ENCODE measurements at places on chromosomes 4 and X. TPM values are rescaled to one million over a fixed set of nuclear protein-coding genes. Genes with fewer than 3 reads are reported as not detected.

- peaks cover 3% of the 10 kb centered on the region for H3K4me1 ChIP-seq
- H3K36me3 ChIP-seq, result no peaks in the 10 kb centered on the region
- no peak overlapping the region for H3K27ac ChIP-seq
- no peaks in the 10 kb centered on the region for H3K27me3 ChIP-seq
Observed at GRCh38 chr4:185039508-185040273, 21.4 kb downstream of the HELT start.

- no peak overlapping the region for H3K27ac ChIP-seq
- H3K4me3 ChIP-seq, result no peak overlapping the region
- peak; percentile 75 for DNase-seq
- H3K27me3 ChIP-seq, result no peaks in the 10 kb centered on the region
- H3K36me3 ChIP-seq, result no peaks in the 10 kb centered on the region
Observed at GRCh38 chrX:1248331-1249061, 20.1 kb upstream of the CSF2RA start.

Gene STAP1
- not detected for total RNA-seq

GRCh38 chr4:6701371-6701770 lies 7.7 kb downstream of the S100P start:
- H3K4me1 ChIP-seq, result no peaks in the 10 kb centered on the region
- H3K27ac ChIP-seq, result no peak overlapping the region
- no peaks in the 10 kb centered on the region for H3K27me3 ChIP-seq
- H3K4me3 ChIP-seq, result no peak overlapping the region
- peaks cover 3% of the 10 kb centered on the region for H3K36me3 ChIP-seq

- no peaks in the 10 kb centered on the region for H3K4me1 ChIP-seq
- H3K36me3 ChIP-seq, result no peaks in the 10 kb centered on the region
- H3K27me3 ChIP-seq, result no peaks in the 10 kb centered on the region
Observed at GRCh38 chr4:156154978-156155377, 201.3 kb upstream of the CTSO start.

Gene GPRASP1
- 3.5 TPM for total RNA-seq

DNA sequence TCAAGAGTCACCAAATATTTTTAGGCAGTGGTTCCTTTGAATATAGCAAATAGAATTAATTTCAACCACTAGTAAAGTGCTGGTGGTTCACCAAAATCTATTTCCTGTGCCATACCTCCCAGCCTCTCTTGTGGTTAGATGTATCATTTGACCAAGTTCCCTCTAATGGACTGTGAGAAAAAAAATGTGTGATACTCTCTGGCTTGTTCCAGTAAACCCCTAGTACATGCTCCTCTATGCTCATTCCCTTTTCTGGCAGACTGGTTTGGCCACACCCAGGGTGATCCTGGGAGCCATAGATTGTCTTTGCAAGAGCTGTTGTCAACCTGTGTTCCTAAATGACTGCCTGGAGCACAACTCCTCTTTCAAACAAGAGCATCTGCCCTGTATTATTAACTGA lies 109.5 kb downstream of the FRAS1 start:
- no peak for DNase-seq
- H3K4me3 ChIP-seq, result no peak overlapping the region
- no peaks in the 10 kb centered on the region for H3K4me1 ChIP-seq

DNA sequence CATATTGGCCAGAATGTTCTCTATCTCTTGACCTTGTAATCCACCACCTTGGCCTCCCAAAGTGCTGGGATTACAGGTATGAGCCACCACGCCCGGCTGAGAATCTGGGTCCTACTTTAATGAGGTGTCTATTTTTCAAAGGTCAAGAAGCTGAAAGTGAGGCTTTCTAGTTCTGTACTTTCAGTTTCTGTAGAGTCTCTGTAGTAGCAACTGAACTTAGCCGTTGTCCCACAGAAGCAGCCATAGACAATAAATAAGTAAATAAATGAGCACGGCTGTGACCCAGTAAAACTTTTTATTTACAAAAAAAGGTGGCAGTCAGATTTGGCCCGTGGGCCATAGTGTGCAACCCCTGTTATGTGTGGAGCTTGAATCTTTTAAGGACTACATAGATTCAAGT lies 92.0 kb downstream of the FNIP2 start:
- DNase-seq, result no peak
- H3K27me3 ChIP-seq, result no peaks in the 10 kb centered on the region

DNA sequence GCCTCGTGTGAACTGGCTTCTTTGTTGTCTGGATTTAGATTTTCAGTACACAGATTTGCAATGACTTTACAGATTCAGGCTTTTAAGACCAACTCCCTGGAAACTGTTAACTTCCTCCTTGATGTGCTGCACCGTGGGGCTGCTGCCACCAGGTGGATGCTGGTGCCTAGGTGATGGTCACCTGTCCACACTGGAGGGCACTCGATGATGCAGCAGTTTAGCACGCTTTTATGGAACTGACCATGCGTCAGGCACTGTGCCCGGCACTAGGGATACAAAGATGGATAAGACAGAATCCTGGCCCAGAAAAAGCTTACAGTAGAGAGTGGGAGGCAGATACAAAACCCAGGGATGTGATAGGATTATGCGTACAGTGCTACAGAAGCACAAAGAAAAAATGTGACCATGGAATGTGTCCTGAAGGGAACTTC lies 180.7 kb downstream of the CEP135 start:
- H3K4me3 ChIP-seq, result no peak overlapping the region
- H3K36me3 ChIP-seq, result no peaks in the 10 kb centered on the region
- no peaks in the 10 kb centered on the region for H3K27me3 ChIP-seq

Gene FAM47A
- not detected for total RNA-seq

All from osteoblast (primary cell).